ENCODE measurements at places on chromosomes 7 and 10. TPM values are rescaled to one million over a fixed set of nuclear protein-coding genes. Genes with fewer than 3 reads are reported as not detected.

- DNase-seq = no peak
Observed at GRCh38 chr7:134444198-134444960, 14.5 kb downstream of the AKR1B1 start.

DNA sequence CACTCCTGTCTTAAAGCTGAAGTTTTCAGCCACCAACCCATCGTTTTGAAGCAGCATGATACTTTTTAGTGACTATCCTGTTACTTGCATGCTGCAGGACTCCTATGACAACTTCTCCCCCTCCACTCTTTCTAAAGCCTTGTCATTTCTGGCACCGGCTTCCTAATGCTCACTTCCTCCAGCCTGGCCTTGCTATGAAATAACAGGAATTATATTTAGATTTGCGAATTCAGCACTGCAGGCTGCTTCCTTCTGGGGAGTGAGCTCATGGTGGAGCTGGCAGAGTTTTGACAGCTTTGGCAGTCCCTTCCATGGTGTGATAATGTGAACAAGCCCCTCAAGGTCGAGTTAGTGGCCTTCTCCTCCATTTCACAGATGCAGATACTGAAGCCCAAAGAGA, 13.4 kb downstream of the BLNK start:
- DNase-seq = peak; percentile 19

DNA sequence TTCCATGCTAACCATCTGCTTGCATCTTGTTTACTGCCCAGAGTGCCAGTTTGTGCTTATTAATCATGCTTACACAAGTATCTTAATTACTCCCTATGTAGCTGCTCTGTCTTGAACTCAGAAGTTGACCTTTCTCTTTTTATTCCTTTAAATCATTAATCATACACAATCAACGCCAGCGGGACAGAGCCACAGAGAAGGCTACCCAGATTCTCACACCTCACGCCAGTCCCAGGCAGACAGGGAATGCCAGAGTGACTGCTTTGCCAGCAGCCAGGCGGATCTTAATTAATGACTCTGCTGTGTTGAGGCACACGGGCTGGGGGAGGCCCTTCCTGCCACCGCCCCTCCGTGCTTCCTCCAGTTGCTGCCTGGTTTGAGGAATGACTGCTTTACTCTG, 229.4 kb downstream of the LRMDA start:
- no peak for DNase-seq

The C10orf62 gene
- not detected for polyA plus RNA-seq

The NXPH1 gene
- not detected for polyA plus RNA-seq
